B cell (primary cell): ENCODE measurements at places on chromosomes 6 and 20. TPM values are rescaled to one million over a fixed set of nuclear protein-coding genes. Genes with fewer than 3 reads are reported as not detected.
A peak's percentile ranks its signal among the peaks of the same experiment; 100 is the strongest.

SLC32A1 gene
- 0.16 TPM in 1 of 2 replicates, not detected in the other for polyA plus RNA-seq

ADGRB3 gene
- polyA plus RNA-seq, result not detected in 2 replicates

PPP1R16B gene
- 54.5 and 58.8 TPM in 2 replicates for polyA plus RNA-seq

TLDC2 gene
- 0.12 and 0.13 TPM in 2 replicates for polyA plus RNA-seq

DNA sequence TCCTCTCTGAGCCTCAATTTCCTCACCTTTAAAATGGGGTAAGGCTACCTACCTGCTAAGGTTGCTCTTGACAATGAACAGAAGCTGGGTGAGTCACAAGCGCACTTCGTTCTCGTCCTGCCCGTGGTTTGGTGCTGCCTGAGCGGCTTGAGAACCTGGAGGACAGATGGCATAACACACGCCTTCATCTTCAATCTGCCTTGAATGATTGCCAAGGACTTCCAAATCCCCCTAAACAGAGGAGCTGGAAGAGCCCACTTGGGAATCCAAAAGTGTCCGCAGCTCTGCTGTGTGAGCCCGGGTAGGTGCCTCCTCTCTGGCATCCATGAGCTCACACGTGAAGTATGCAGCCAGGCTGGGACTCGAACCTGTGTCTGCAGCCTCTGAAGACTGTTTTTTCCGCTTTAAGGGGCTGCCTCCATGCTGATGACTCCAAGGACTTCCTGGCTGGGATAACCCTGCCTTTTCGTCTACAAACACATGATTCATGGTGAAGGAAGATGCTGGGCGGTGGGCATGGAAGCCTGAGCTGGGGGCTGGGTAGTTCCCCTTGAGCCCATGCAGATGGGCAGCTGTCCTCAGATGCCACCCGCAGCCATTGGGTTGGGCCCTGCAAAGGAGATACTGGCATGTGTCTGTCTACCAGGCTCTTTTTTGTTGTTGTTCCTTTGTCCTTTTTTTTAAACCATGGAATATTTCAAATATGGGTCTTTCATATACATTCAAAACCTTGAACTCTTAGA, 25.3 kb upstream of the CSNK2A1 start:
- no peak for DNase-seq
- H3K27ac ChIP-seq, result no peak overlapping the region
- peaks cover 3% of the 10 kb centered on the region for H3K27me3 ChIP-seq
- H3K4me1 ChIP-seq, result no peaks in the 10 kb centered on the region
- H3K4me3 ChIP-seq, result no peak overlapping the region

- peaks cover 34% of the 10 kb centered on the region for H3K4me1 ChIP-seq
- no peak for DNase-seq
- H3K4me3 ChIP-seq, result no peak overlapping the region
- no peaks in the 10 kb centered on the region for H3K27me3 ChIP-seq
- H3K36me3 ChIP-seq, result no peaks in the 10 kb centered on the region
Measured at GRCh38 chr6:33280539-33280938, 3.6 kb downstream of the B3GALT4 start.

GRCh38 chr6:91132461-91132860, 545.6 kb upstream of the MAP3K7 start:
- no peak for DNase-seq
- no peaks in the 10 kb centered on the region for H3K4me1 ChIP-seq
- no peak overlapping the region for H3K4me3 ChIP-seq

- DNase-seq, result no peak
- H3K4me3 ChIP-seq, result no peak overlapping the region
- H3K27ac ChIP-seq, result no peak overlapping the region
- H3K4me1 ChIP-seq, result no peaks in the 10 kb centered on the region
- H3K27me3 ChIP-seq, result no peaks in the 10 kb centered on the region
Measured at GRCh38 chr6:444653-445275, 53.2 kb downstream of the IRF4 start.

DNA sequence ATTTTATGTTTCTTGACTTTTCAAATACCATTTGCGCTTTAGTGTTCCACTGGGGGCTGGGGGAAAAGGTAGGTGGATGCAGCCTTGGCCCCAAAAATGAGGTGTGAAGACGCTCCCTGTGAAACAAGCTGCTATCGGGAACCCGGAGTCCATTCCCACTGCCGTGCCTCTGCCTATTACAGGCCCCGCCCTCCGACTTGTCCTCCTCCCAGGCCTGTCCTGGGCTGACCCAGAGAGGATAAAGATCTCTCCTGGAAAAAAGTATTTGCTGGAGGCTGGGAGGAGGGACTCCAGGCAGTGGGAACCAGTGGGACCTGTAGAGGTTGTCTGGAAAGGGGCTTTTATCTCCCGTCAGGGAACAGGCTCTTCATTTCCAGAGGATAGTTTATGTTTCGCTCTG, 215.0 kb downstream of the SLC24A3 start:
- no peak overlapping the region for H3K27ac ChIP-seq
- no peaks in the 10 kb centered on the region for H3K27me3 ChIP-seq
- H3K4me1 ChIP-seq, result no peaks in the 10 kb centered on the region
- H3K4me3 ChIP-seq, result no peak overlapping the region
- no peak for DNase-seq

DNA sequence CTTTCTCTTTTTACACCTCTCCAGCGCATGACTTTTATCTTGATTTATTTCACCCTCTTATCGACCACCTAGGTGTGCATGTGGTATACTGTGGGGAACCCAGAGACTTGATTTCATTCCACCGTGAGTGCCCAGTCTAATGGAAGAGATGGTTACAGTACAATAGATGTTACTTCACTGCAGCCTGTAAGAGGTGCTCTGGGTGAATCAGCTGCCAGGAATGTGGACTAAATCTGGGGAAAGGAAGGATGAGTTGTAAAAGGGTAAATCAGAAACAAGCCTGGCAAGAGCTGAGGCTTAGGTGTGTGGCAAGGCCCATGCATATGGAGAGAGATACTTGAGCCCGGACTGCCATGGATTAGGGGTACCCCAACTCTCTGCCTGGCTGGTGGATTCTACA, 7.4 kb downstream of the STK35 start:
- no peak for DNase-seq
- peaks cover 17% of the 10 kb centered on the region for H3K36me3 ChIP-seq
- H3K27me3 ChIP-seq, result no peaks in the 10 kb centered on the region
- no peak overlapping the region for H3K4me3 ChIP-seq
- H3K27ac ChIP-seq, result no peak overlapping the region

GRCh38 chr6:118565311-118565960, 17.3 kb downstream of the PLN start:
- H3K27me3 ChIP-seq, result no peaks in the 10 kb centered on the region
- H3K36me3 ChIP-seq, result peaks cover 3% of the 10 kb centered on the region
- peaks cover 6% of the 10 kb centered on the region for H3K4me1 ChIP-seq
- peak; percentile 81 for DNase-seq
- H3K4me3 ChIP-seq, result no peak overlapping the region
- H3K27ac ChIP-seq, result peak overlapping the region; percentile 49
